ENCODE measurements at places on chromosomes 7 and 10. TPM values are rescaled to one million over a fixed set of nuclear protein-coding genes. Genes with fewer than 3 reads are reported as not detected.

- H3K4me3 ChIP-seq = no peak overlapping the region
- H3K36me3 ChIP-seq = no peaks in the 10 kb centered on the region
- H3K27me3 ChIP-seq = peaks cover 7% of the 10 kb centered on the region
- H3K4me1 ChIP-seq = peaks cover under 1% of the 10 kb centered on the region
- no peak for DNase-seq
Measured at GRCh38 chr10:72034040-72034499, 54.3 kb downstream of the SPOCK2 start.

DNA sequence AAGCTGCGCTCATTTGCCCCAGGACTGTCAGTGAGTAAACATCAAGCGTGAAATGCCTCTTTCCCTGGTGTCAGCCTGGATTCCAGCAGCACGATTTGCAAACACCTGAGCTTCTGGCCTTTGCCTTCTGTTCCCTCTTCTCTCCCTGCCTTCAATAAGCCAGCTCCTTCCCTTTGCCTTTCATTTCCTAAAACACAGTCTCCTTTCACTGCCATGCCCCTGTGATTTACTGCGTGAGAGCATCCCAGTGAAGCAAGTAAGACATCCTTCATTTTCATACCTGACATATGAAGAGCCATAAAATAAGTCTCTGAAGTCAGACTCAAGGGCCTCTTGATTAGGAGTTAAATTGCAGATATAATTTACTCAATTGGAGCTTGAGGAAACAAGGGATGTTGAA, 681.8 kb downstream of the TYW1 start:
- no peak overlapping the region for H3K27ac ChIP-seq
- no peak for DNase-seq
- no peaks in the 10 kb centered on the region for H3K27me3 ChIP-seq
- no peak overlapping the region for H3K4me3 ChIP-seq
- no peaks in the 10 kb centered on the region for H3K36me3 ChIP-seq

DNA sequence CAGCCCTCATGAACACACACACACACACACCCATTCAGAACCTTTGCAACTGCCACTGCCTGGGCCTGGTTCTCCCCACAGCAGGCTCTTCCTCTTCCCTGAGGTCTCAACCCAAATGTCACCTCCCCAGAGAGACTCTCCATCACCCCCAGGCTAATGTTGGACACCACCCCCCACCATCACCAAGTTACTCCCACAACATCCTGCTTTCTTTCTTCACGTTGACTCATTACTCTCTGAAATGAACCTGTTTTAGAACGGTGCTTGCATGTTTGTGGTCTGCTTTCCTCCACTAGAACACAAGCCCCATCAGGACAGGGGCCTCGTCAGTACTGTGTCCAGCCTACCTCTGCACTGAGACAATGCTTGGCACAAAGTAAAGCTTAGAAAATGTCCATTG, 16.0 kb downstream of the AFAP1L2 start:
- H3K27me3 ChIP-seq = peaks cover 5% of the 10 kb centered on the region
- no peak overlapping the region for H3K4me3 ChIP-seq
- H3K4me1 ChIP-seq = peaks cover 3% of the 10 kb centered on the region
- DNase-seq = peak; percentile 63

DNA sequence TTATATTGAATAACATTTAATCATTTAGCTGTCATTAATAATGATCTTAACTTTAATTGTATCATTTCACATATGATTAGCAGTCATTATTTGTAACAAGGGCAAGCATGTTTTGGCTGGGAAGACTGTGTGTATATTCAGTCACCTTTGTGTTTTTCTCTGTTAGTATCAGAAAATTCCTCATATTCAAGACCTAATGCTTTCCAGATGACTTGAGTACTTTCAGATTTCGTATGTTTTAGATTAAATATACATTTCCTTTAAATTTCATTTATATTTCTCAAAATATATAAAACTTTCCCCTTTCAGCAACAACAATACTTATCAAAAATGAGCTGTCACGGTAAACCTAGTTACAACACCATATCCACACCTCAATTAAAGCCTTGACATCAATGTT, 6.3 kb upstream of the CACNA2D1 start:
- H3K27ac ChIP-seq = no peak overlapping the region
- H3K36me3 ChIP-seq = no peaks in the 10 kb centered on the region
- no peaks in the 10 kb centered on the region for H3K27me3 ChIP-seq
- DNase-seq = no peak
- H3K4me1 ChIP-seq = no peaks in the 10 kb centered on the region

DNA sequence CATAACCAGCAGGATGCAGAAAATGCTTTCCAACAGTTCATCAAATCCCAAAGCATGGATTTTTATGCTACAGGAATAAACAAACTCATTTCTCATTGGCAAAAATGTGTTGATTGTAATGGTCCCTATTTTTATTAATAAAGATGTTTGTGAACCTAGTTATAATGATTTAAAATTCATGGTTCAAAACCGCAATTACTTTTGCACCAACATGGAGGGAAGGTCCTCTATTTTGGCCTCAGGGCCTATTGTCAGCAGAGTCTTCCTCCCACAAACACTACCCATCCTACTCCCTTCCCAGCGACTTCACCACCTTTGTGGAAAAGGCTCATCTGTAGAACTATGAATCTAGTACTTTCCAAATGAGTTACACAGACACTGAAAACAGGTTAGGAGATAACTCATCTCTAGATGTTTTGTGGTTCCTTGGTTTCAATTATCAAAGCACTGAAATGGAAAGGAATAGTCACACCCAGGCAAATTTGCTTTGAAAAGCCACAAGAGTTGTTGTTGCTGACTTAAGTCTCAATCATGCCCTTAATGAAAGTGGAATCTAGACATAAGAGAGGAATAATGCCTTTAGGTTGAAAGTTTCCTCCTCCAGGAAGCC, 59.4 kb upstream of the FRMD4A start:
- no peaks in the 10 kb centered on the region for H3K36me3 ChIP-seq
- H3K27ac ChIP-seq = no peak overlapping the region
- peaks cover 3% of the 10 kb centered on the region for H3K4me1 ChIP-seq

- peaks cover 4% of the 10 kb centered on the region for H3K36me3 ChIP-seq
- no peak overlapping the region for H3K27ac ChIP-seq
- no peaks in the 10 kb centered on the region for H3K27me3 ChIP-seq
- no peak overlapping the region for H3K4me3 ChIP-seq
- DNase-seq = no peak
- no peaks in the 10 kb centered on the region for H3K4me1 ChIP-seq
Measured at GRCh38 chr7:5050676-5051075, 5.0 kb downstream of the RBAK start.

DNA sequence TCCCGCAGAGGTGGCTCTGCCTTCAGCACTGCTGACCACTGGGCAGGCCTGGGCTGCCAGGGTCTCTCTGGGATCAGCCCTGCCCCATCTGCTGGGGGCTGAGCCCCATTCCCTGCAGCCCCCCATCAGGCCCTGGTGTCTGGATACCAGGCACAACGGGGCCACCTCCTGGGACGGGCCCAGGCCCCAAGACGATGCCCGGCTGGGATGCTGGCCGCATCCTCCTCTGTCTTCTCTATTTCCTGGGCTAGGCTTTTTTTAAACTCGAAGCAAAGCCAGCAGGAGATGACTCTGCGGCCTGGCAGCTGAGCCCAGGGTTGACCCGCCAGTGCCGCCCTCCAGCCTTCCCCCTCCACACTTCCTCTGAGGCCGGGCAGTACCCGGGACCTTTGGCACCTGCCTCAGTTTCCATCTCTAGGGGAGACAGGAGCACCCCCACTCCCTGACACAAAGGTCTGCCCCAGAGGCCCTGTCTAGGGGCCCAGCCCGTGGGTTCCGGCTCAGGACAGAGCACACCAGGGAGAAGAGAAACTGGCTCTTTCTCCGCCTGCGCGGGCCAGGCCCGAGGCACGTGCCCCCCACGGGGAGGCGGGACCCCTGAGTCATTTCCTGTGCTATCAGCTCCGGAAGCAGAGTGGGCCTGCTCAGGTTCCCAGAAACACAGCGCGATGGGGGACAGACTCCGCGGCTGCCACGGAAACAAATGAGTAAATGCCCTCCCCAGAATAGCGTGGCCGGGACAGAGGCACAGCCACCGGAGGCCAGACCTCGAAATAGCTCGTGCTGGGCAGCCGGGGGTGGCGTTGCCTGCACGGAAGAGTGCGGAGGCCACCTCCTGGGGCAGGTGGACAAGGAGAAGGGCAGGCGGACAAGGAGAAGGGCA, 84.6 kb upstream of the PDGFA start:
- H3K36me3 ChIP-seq = no peaks in the 10 kb centered on the region
- H3K27ac ChIP-seq = no peak overlapping the region
- H3K4me3 ChIP-seq = no peak overlapping the region
- no peaks in the 10 kb centered on the region for H3K27me3 ChIP-seq
- H3K4me1 ChIP-seq = no peaks in the 10 kb centered on the region

- DNase-seq = no peak
- no peaks in the 10 kb centered on the region for H3K36me3 ChIP-seq
- H3K27ac ChIP-seq = no peak overlapping the region
Measured at GRCh38 chr10:101691081-101691480, 3.9 kb downstream of the FBXW4 start.

The ENTPD1 gene
- total RNA-seq = 3.3 TPM

DNA sequence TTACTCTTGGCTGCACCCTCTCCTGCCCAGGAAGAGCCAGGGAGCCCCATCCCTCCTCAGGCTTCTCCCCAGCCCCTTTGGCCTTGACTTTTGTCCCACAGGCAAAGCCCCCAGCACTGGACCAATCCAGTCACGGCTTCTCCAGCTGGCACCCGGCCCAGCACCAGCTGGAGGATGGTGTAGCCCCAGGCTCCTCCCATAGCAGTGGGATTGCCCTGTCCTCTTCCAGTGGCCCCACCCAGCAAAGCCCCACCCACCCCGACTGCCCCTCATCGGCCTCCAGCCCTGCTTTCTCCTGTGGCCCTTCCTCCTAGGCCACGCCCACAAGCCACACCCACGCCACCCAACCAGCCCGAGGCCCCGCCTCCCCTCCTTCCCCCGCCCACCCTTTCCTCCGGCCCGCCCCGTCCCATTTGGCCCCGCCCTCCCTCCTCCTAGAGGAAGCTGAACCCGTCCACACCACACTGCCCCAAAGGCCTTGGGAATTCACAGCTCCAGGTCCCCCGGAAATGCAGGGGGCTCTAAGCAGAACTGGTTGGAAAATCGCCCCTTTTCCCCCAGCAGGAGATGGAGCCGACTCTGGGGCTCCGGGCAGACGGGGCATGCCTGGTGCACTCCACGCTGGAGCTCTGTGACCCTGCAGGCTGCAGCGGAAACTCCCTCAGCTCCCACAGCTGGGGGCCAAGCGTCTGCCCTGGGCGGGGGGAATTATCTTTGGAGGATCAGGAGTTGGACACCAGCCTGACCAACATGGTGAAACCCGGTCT, 25.2 kb downstream of the GET4 start:
- no peak overlapping the region for H3K27ac ChIP-seq
- DNase-seq = peak; percentile 96
- H3K4me3 ChIP-seq = no peak overlapping the region

GRCh38 chr10:131896403-131896802, 4.4 kb upstream of the PPP2R2D start:
- no peak for DNase-seq
- H3K36me3 ChIP-seq = no peaks in the 10 kb centered on the region
- H3K4me1 ChIP-seq = no peaks in the 10 kb centered on the region
- no peak overlapping the region for H3K4me3 ChIP-seq
- H3K27me3 ChIP-seq = peaks cover 24% of the 10 kb centered on the region

DNA sequence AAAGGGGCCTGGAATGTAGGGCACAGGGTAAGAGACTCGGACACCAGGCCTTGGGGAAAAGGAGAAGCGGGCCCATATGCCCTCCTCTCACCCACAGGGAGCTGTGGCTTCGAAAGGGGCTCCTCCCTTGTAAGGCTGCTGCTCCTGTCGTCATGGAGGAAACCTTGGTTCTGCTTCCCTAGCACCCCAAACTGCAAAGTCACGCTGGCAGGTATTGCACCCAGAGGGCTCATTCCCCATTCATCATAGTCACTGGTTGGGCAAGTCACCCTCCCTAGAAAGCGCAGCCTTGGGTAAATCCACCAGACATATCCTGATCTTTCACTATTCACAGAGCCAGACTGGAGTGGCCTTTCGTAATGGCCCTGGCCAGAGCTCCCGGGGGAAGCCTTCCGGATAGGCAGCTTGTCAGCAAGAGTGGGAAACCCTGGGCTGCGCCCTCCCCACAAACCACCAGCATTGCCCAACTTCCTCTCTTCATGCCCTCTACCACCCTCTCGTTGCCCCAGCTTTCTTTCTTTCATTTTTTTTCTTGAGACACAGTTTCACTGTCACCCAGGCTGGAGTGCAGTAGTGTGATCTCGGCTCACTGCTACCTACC, 121.0 kb downstream of the HIP1 start:
- no peaks in the 10 kb centered on the region for H3K4me1 ChIP-seq
- DNase-seq = no peak
- no peaks in the 10 kb centered on the region for H3K27me3 ChIP-seq
- no peaks in the 10 kb centered on the region for H3K36me3 ChIP-seq
- H3K27ac ChIP-seq = no peak overlapping the region

- H3K36me3 ChIP-seq = no peaks in the 10 kb centered on the region
- H3K27me3 ChIP-seq = no peaks in the 10 kb centered on the region
- peaks cover 5% of the 10 kb centered on the region for H3K4me1 ChIP-seq
- H3K4me3 ChIP-seq = no peak overlapping the region
- no peak for DNase-seq
Measured at GRCh38 chr10:95793401-95794045, 37.6 kb downstream of the ENTPD1 start.

The RRP12 gene
- total RNA-seq = 10.5 TPM

The TCERG1L gene
- not detected for total RNA-seq

- no peaks in the 10 kb centered on the region for H3K36me3 ChIP-seq
- H3K27ac ChIP-seq = no peak overlapping the region
- H3K4me3 ChIP-seq = no peak overlapping the region
- no peak for DNase-seq
- no peaks in the 10 kb centered on the region for H3K27me3 ChIP-seq
Measured at GRCh38 chr10:44261710-44262455, 123.0 kb downstream of the CXCL12 start.

- H3K27me3 ChIP-seq = no peaks in the 10 kb centered on the region
- no peak overlapping the region for H3K27ac ChIP-seq
- no peak overlapping the region for H3K4me3 ChIP-seq
- no peaks in the 10 kb centered on the region for H3K4me1 ChIP-seq
- no peak for DNase-seq
Measured at GRCh38 chr10:7188456-7189050, 222.3 kb downstream of the SFMBT2 start.

- DNase-seq = no peak
- no peaks in the 10 kb centered on the region for H3K36me3 ChIP-seq
- H3K4me1 ChIP-seq = no peaks in the 10 kb centered on the region
Measured at GRCh38 chr10:61439058-61439609, 14.0 kb downstream of the TMEM26 start.

The TNKS2 gene
- total RNA-seq = 61.6 TPM

The BICC1 gene
- 64.7 TPM for total RNA-seq

DNA sequence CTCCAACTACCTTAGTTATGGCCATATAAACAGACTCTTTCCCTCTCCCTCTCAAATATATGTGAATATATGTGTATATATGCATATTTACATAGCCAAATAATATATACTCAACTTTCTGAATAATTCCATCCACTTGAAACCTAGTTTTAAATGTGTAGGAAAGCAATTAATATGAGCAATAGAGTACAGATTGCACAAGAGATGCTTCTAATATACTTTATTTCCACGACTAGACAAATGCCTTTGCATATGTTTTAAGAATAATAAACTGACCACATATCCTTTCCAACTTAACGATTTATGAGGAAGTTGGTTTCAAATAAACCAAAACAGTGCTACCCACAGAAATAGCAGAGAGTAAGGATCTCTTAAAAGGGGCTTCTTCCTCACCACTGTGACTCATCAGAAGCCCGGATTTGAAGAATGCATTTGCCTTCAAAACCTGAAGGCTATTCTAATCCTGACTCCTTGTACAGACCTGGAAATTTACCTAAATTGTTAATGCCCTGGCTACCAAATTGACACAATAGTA, 266.3 kb downstream of the AHR start:
- H3K36me3 ChIP-seq = no peaks in the 10 kb centered on the region
- peaks cover 5% of the 10 kb centered on the region for H3K4me1 ChIP-seq
- peak; percentile 88 for DNase-seq
